HFFc6 (cell line): ENCODE measurements at places on chromosomes 13 and 19.

GRCh38 chr13:76944456-76944855, 3.9 kb upstream of the ACOD1 start:
- peak; percentile 49 for DNase-seq

DNA sequence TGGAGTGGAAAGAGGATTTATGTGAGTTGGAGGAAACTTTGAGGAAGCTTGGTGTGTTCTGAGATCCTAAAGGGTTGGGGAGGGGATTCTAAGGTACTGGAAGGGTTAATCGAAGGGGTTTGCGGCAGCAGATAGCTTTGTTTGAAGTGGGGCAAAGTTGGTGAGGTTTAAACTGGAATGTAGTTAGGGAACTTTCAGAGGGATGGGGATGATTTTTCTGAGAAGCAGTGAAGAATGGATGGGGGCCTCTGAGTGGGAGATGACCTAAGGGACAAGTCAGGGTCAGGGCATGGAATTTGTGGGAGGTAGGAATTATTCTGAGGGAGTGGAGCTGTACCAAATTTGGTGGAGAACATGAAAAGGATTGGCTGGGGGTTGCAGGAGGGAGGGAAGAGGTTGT, 3.9 kb downstream of the SAE1 start:
- DNase-seq: no peak

- no peak for DNase-seq
Observed at GRCh38 chr13:112781881-112782361, 92.1 kb downstream of the ATP11A start.

- no peak for DNase-seq
Observed at GRCh38 chr13:65971541-65971940, 1258.6 kb downstream of the PCDH9 start.

DNA sequence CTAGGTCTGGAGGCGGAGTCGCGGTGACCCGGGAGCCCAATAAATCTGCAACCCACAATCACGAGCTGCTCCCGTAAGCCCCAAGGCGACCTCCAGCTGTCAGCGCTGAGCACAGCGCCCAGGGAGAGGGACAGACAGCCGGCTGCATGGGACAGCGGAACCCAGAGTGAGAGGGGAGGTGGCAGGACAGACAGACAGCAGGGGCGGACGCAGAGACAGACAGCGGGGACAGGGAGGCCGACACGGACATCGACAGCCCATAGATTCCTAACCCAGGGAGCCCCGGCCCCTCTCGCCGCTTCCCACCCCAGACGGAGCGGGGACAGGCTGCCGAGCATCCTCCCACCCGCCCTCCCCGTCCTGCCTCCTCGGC, at the start of gene SLC5A5:
SLC5A5 (plus strand) TSS at position 68 of the 373 bp plus-strand sequence. CDS start 375 bp downstream, outside the sequence.
- no peak for DNase-seq
